Activated CD4-positive, alpha-beta T cell treated with anti-CD3 and anti-CD28 coated beads, Interleukin-2, Interleukin-6, amounts not matched to agents 100 ng/mL and 50 ng/mL, durations not matched to agents 16 hours and 8 hours (primary cell): ENCODE measurements at places on chromosomes 5 and 9.

GRCh38 chr9:120587328-120587727 lies 7.4 kb upstream of the CDK5RAP2 start:
- DNase-seq: no peak

DNA sequence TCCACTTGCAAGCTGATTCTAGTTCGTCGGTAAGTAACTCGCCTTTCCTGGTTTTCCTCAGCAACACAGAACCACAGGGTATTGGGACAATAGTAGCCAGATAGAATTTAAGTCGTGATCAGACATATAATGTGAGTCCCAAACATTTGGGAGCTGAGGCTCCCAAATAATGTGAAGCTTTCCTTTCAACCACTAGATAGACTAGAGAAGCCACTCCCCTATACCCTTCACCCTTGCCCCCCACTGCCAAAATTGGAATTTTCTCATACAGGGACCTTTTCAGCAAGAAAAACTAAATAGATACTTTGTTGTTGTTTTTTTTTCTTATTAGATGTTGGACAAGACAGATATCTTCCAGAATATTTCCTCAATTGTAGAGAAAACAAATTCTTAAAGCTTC lies 1.9 kb downstream of the C6 start:
- no peak for DNase-seq

DNA sequence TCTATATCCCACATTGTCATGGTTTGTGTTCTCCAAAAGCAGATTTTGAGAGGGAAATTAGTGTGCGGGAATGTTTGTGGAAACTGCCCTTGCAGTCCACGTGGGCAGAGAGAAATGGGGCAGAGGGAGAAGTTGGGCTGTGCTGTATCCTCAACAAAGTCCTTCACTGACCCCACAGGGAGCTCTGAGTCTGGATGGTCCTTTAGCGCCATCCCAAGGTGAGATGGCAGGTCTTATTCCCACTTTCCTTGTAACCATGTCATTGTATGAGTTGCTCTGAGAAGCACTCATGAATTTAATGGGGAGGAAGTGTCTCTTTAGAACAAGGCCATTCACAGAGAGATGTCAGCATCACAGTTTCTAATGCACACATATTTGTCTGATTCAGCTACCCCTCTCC lies 127.1 kb downstream of the ANKRD18B start:
- DNase-seq: no peak

- DNase-seq: no peak
These were observed 125.9 kb downstream of the EHMT1 start for GRCh38 chr9:137744632-137745183.

GRCh38 chr9:89224633-89225032 lies 46.0 kb upstream of the SHC3 start:
- no peak for DNase-seq

DNA sequence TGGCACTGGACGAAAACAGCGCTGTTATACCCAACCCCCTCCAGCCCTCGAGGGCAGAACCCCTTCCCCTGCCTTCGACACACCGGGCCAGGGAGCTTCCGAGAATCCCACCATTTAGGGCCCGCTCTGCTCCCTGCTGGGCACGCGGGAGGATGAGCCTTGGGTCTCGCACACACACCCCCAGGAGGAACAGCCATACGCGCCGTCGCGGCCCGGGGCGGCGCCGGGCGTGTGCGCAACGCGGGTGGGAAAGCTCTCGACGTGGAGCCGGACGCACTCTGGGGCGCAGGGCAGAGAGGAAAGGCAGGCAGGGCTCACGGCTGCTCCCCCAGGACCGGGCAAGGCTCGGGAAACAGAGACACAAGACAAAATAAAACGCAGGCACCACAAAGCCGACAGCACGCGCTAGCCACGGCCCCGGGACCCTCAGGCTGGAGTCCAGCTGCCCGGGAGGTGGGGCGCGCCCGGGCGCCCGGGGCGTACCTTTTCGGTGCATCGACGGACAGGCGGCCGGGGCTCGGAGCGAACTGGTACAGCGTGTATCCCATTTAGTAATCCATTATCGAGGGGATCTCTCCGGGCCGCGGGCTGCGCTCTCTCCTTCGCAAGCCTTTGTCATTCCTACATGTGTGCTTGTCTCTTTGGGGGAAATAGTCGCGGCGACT lies 789 bp downstream of the SEMA6A start:
- DNase-seq: no peak

- DNase-seq: no peak
These were observed 9.4 kb downstream of the RXRA start for GRCh38 chr9:134335486-134336220.

DNA sequence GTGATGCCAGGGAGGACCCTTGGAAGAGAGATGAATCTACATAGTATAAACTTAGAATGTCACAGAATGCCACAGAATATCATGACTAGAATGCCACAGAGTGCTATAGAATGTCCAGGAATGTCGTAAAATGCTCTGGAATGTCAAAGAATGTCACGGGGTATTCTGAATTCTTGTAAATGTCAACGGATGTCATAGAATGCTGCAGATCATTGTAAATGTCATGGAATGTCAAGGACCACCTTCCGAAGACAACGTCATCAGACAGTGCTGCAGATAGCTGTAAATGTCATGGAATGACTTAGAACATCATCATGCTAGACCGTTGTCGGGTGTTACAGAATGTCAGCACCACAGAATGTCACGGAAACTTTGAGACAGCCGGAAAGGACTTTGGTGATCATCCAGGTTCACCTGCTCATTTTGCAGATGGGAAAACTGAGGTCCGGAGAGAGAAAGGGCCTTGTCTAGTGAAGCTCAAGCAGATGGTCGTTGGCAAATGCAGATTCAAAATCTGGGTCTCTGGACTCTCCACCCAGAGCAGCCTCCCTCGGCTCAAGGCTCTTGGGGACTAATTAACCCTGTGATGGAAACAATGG lies 117.1 kb downstream of the LHX2 start:
- no peak for DNase-seq

DNA sequence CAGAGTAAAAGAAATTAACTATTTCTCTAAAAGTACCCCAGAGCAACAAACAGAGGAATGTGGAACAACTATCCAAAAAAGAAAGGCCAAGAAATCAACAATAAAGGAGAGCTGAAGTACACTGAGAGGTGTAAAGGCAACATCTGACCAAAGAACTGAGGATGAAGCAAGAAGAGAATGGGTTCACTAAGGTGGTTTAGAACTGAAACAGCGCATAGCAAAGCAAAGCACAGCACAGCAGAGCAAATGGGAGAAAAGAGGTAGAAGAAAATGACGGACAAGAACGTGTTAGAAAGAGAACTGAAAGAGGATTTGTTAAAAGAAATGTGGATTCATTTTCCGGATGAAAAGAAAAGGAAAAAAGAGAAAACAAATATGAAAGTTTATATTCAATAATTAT lies 25.8 kb downstream of the RFX3 start:
- DNase-seq: no peak

DNA sequence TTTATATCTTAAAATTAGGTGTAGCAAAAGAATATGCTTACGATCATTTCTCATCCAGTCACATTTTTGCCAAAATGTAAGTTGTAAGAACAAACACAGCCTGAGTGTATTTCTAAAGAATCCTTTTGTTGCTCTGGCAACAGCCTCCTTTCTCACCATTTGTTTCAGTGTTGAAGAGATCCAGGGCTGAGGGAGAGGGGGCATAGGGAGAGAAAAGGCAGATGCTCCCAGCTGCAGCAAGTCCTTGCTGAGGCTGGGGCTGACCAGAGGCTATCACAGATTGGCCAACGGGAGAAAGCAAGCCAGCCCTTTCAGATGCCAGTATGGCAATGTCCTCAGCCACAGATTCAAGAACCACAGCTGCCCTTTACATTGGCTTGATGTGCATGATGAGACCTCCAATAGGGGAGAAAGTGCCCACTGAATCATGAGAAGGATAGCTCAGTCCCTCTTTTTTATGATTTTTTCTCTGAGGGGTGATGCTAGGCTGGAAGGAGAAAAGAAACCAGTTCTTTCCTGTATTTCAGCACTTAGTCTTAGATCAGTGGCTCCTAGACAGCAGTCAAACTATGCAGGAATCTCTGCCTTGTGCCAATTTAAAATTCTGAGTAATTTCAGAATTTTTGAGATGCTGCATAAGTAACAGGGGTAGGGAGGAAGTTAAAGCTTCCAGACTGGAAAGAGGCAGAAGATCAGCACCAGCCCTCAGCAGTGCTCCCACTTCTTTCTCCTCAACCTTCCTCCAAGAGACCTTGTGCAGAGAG lies 142.1 kb downstream of the LHFPL2 start:
- DNase-seq: no peak

GRCh38 chr9:86771941-86772634 lies 175.2 kb downstream of the GAS1 start:
- DNase-seq: no peak

DNA sequence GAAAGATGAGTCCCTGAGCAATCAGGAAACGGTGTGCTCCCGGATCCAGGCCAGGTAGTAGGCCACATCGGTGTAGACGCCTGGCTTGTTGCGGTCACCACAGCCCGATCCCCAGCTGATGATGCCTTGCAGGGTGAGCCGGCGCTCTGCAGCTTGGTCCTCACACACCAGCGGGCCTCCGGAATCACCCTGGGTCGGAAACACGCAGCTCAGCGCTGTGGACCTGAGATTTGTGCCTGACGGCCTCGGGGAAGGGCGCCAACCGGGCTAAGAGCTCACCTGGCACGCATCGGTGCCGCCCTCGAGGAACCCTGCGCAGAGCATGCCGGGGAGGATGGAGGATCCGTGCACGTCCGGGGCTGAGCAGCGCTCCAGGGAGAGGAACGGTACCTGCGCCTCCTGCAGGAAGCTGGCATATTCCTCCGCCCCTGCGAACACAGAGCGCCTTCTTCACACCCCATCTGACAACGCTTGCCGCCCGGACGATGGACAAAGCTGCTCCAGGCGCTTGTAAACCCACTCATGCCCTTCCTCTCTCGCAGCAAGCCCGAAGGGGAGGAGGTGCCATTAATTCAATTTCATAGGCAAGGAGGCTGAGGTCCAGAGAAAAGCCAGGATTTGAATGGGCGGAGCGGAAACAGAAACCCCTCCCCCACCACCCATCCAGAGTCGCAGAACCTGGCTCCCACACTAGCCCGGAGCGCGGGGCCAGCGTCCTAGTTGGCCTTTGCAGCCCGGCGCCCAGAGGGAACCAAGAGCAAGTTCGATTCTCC lies 2.0 kb upstream of the PFN3 start:
- peak; percentile 68 for DNase-seq

GRCh38 chr5:123382252-123382651 lies 41.0 kb downstream of the CEP120 start:
- no peak for DNase-seq

GRCh38 chr5:14868771-14869170 lies 2.8 kb downstream of the ANKH start:
- DNase-seq: no peak

- no peak for DNase-seq
These were observed 3.9 kb downstream of the IRX2 start for GRCh38 chr5:2747363-2748162.

GRCh38 chr5:35904443-35905132 lies 33.8 kb downstream of the CAPSL start:
- DNase-seq: peak; percentile 81

DNA sequence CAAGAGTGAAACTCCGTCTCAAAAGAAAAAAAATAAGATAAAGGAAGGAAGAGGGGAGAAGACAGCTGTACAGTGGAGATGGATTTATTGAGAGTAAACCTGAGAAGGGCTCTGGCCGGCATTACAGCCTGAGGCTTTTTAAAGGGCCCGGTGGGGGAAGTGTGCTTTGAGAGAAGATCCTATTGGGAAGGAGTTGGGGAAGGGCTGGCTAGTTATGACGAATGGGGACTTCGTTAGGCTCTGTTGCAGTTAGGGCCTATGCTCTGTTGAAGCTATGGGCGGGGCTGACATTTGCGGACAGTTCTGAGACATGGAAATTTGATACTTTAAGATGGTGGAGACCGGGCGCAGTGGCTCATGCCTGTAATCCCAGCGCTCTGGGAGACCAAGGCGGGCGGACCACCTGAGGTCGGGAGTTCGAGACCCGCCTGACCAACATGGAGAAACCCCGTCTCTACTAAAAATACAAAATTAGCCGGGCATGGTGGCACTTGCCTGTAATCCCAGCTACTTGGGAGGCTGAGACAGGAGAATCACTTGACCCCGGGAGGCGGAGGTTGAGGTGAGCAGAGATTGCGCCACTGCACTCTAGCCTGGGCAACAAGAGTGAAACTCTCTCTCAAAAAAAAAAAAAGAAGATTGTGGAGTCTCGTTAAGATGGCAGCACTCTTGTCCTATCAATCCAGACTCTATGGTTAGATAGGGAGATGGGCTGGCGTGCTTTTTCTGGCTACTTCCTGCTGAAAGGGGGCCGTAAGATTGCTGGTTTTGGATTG lies 33.2 kb downstream of the C9orf50 start:
- no peak for DNase-seq

DNA sequence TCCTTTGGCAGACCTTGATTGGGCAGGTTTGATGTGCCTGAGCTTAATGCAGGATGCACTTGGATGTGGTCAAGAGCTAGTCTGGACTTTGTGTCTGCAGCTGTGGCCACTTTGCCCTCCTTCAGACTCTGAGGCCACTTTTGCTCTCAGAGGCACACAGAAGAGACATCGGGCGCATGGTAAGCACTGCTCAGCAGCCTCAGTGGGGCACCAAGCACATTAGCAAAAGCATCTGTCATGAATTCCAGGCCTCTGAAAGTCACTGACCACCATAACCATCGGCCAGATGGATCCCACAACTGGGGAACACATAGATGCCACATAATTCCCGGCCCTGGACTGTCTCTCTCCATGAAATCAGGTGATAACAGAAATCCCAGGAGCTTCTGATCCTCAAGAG lies 34.3 kb upstream of the ZNF782 start:
- no peak for DNase-seq

- DNase-seq: no peak
These were observed 402.9 kb upstream of the CLINT1 start for GRCh38 chr5:158261674-158262367.

DNA sequence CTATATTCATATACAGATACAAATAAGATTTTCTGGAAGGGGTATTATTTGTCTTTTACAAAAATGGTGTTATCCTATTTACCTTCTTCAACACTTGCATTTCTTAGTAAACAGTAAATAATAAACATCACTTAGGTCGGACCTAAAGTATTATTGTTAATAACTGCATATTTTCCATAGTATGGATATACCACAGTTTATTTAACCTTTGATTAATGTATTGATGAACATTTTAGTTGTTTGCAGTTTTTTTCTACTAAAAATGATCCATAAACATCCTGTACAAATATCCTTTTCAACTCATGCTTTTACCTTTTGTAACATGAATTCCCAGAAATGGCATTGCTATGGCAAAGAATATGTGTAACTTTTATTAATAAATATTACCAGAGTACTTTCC lies 83.4 kb downstream of the NDUFAF2 start:
- DNase-seq: no peak

- DNase-seq: no peak
These were observed 176.6 kb upstream of the C9orf72 start for GRCh38 chr9:27749838-27750237.

- no peak for DNase-seq
These were observed 15.5 kb upstream of the FAM120AOS start for GRCh38 chr9:93468763-93469456.

- no peak for DNase-seq
These were observed 97.4 kb downstream of the CACNA1B start for GRCh38 chr9:137974746-137975526.

- no peak for DNase-seq
These were observed 175.1 kb downstream of the SNX18 start for GRCh38 chr5:54692631-54693030.
